ENCODE measurements at places on chromosomes 4 and X. TPM values are rescaled to one million over a fixed set of nuclear protein-coding genes. Genes with fewer than 3 reads are reported as not detected.

The DDX3X gene
- 453 TPM for total RNA-seq

The SAGE1 gene
- total RNA-seq, result not detected

The HSFX4 gene
- not detected for total RNA-seq

The NR0B1 gene
- not detected for total RNA-seq

The MAGEA8 gene
- not detected for total RNA-seq

The CXCL9 gene
- total RNA-seq, result not detected

The TCEAL5 gene
- not detected for total RNA-seq

The NXF2B gene
- total RNA-seq, result not detected

The MAGEA11 gene
- total RNA-seq, result not detected

The RAB33A gene
- total RNA-seq, result 0.19 TPM

The TMEM47 gene
- total RNA-seq, result 14.2 TPM

The H2BW2 gene
- not detected for total RNA-seq

The GAB3 gene
- total RNA-seq, result 13.9 TPM

The ADAM29 gene
- 0.06 TPM for total RNA-seq

The FAM184B gene
- not detected for total RNA-seq

The ARHGEF6 gene
- total RNA-seq, result 7.1 TPM

The KLHL4 gene
- 87.8 TPM for total RNA-seq

The TNMD gene
- under 0.01 TPM for total RNA-seq

The CLNK gene
- total RNA-seq, result not detected
